ENCODE measurements at places on chromosomes 3 and 15.

DNA sequence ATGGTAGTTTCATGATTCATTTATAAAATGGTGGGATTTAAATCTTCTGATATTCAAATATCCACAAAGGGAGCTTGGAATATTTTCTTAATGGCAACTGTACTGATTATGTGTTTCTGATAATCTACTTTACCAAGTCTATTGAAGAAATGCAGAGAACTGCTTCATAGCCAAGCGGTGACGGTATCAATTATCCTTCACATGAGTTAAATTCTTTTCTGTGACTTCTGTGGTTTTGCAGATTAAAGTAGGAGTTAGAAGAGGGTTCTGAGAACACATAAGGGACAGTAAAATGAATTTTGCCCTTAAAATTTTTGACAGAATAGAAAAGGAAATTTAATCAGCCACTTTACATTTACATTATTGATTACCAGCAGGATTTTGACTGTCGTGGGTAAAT lies 563.2 kb downstream of the GBE1 start:
- no peak for DNase-seq

DNA sequence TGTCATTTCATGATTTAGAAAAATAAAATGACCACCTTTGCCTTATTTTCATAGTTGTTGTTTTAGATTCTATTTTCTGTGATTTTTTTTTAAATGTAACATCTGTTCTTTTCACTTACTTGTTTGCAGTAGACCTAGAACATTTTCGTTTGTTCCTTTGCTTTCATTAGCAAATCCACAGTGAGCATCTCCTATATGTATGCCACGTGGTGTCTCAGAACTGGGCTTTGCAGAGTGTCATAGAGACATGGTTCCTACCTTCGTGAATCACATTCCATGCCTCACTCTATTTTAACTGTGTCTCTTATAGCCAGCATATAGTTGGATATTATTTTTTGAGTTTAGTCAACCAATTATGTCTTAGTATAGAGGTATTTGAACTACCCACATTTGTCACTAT lies 118.2 kb downstream of the KLF13 start:
- no peak for DNase-seq

GRCh38 chr3:134737516-134737915 lies 57.5 kb upstream of the EPHB1 start:
- DNase-seq, result no peak

DNA sequence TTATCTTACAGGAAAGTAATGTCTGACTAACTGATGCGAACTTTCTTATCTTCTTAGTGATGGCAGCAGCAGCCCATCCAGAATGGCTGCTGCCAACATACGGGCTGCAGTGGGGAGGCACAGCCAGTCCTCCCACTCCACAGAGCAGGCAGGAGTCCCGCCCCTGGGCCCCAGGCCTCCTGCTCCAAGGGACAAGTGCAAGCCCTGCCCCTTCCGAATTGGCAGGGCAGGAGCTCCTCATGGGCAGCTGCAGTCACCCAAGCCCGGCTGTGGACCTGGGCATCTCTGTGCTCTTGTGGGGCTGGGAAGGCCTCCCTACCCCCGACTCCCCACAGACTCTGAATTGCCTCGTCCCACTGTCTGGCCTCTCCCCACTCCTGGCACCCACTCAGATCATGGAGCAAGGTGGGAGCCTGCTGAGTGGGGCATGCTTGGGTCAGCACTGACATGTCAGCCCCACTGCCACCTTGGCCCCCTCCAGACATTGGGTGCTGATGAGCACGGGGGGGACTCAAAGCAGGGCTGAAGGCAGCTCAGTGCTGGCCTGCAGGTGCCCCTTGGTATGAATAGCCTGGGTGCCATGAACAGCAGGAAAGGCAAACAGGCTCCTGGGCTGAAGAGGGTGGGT lies 618.9 kb upstream of the KCNMB2 start:
- no peak for DNase-seq

GRCh38 chr3:142993958-142994442 lies 7.4 kb upstream of the U2SURP start:
- DNase-seq, result no peak

GRCh38 chr15:65365229-65365628 lies 12.6 kb downstream of the IGDCC3 start:
- DNase-seq, result no peak

- no peak for DNase-seq
These were observed 215.5 kb downstream of the NR1D2 start for GRCh38 chr3:24160424-24161095.

DNA sequence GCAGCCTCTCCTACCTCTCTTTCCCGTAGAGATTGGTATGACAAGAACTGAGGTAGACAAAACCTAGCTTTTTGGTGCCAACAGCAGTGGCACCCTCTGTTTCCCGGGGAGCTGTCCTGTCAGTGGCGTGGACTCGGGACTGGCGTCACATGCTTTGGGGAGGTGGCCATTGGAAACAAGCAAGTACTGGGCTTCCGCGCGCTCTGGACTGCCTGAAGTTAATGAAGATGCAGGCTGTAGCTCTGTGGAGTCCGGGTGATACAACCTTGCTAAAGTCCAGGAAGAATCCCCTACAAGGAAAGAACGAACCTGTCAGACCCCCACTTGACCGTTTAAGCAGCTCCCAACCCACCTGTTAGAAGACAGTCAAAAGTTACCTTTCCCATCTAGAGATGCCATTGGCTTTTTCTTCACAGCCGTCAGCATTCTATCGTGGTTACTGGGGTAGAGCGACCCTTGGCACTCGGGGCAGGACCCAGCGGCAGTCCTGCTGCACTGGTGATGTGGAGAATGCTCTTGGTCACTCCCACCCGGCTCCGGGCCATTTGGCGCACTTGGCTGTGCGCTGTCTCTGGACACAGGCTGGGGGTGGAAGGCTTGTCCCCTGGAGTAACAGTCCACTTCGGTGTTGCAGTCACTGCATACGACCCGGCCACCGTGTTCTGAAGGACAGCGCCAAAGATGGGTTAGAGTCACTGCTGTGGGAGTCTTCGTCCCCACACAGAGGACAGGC lies 120.5 kb downstream of the LRIG1 start:
- DNase-seq, result no peak

DNA sequence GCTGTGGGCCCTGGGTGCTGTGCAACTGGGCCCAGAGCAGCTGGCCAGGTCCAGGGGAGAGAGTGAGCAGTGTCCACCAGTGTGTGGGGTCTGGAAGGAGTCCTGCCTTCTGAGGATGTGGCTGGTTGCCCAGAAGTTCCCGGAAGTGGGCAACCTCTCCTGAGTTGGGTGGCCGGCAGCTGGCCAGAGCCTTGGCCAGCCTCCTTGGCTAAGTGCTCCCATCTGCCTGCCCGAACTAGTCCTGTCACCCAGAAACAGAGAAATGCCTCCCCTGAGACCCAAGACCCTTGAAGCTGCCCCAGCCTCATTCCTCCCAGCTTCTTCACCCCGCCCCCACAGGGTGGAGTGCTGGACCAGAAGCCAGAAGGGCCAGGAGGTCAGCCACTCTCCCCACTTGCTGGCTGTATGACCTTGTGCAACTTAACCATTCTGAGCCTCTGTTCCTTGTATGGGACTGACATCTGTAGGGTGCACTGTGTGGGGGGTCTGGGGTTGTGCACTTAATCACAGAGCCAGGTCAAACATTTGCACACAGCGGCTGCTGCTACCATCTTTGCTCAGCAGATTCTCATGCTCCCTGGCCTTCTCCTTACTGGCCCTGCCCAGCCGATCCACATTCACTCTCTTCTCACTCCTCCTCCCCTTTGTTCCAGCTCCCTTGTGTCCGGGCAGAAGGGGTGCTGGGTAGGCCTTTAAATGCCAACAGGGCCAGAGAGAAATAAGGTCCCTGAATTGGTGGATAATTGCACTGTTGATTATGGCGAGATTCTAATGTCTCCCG lies 7.5 kb upstream of the ALAS1 start:
- DNase-seq, result no peak

DNA sequence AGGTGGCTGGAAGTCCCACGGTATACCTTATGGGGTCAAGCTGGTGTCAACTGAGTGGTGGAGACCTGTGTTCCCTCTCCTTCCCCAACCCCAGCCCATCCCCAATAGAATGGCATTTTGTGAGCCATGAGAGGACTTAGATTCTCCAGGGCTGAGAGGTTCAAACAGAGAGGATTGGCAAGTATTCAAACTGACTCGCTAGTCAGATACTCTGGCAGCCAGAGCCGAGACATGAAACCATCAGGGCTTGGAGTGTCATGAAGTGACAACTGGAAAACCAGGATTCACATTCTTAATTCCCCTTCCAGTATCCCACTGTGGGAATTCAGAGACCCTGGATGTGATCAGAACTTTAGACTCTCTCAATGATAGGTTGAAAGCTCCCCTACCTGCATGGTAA lies 159.4 kb upstream of the SNTN start:
- no peak for DNase-seq

- no peak for DNase-seq
These were observed 15.4 kb downstream of the NR2C2 start for GRCh38 chr3:14962762-14963161.

GRCh38 chr3:10332481-10333348 lies 11.8 kb upstream of the SEC13 start:
- DNase-seq, result no peak

Measured in stimulated activated CD4-positive, alpha-beta T cell treated with anti-CD3 and anti-CD28 coated beads, TNF-alpha, amount 100 ng/mL, for 1 hour (primary cell).